ENCODE measurements at places on chromosomes 3 and 15. TPM values are rescaled to one million over a fixed set of nuclear protein-coding genes. Genes with fewer than 3 reads are reported as not detected.
A peak's percentile ranks its signal among the peaks of the same experiment; 100 is the strongest.

DNA sequence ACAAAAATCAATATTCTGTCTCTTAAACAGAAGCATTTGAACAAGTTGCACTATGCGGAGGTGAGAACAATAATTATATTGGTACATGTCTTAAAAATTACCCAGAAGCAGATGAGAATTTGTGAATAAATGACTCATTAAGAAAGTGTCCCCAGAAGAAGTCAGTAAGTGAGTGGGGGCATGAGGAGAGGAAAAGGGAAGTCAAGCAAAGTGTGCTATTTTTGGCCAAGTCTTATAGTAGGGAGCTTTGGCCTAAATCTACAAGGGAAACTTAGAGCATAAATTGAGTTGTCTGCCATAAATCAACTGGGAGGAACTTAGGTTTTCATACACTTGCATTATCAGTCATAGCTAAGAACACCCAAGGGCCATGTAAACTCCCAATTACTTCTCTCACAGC lies 86.9 kb upstream of the SATB1 start:
- H3K36me3 ChIP-seq = peaks cover 41% of the 10 kb centered on the region
- peaks cover 20% of the 10 kb centered on the region for H3K4me1 ChIP-seq
- H3K4me3 ChIP-seq = no peak overlapping the region
- DNase-seq = no peak
- H3K27ac ChIP-seq = peak overlapping the region; percentile 25
- H3K27me3 ChIP-seq = no peaks in the 10 kb centered on the region

- H3K4me1 ChIP-seq = peaks cover 9% of the 10 kb centered on the region
- peaks cover 2% of the 10 kb centered on the region for H3K27me3 ChIP-seq
- H3K4me3 ChIP-seq = no peak overlapping the region
- H3K36me3 ChIP-seq = no peaks in the 10 kb centered on the region
- DNase-seq = no peak
- H3K27ac ChIP-seq = no peak overlapping the region
Observed at GRCh38 chr3:37988931-37989525, 1.6 kb upstream of the VILL start.

- H3K4me3 ChIP-seq = no peak overlapping the region
- H3K27me3 ChIP-seq = no peaks in the 10 kb centered on the region
- no peaks in the 10 kb centered on the region for H3K4me1 ChIP-seq
- DNase-seq = no peak
- H3K27ac ChIP-seq = no peak overlapping the region
Observed at GRCh38 chr3:65024148-65024547, 336.3 kb upstream of the ADAMTS9 start.

DNA sequence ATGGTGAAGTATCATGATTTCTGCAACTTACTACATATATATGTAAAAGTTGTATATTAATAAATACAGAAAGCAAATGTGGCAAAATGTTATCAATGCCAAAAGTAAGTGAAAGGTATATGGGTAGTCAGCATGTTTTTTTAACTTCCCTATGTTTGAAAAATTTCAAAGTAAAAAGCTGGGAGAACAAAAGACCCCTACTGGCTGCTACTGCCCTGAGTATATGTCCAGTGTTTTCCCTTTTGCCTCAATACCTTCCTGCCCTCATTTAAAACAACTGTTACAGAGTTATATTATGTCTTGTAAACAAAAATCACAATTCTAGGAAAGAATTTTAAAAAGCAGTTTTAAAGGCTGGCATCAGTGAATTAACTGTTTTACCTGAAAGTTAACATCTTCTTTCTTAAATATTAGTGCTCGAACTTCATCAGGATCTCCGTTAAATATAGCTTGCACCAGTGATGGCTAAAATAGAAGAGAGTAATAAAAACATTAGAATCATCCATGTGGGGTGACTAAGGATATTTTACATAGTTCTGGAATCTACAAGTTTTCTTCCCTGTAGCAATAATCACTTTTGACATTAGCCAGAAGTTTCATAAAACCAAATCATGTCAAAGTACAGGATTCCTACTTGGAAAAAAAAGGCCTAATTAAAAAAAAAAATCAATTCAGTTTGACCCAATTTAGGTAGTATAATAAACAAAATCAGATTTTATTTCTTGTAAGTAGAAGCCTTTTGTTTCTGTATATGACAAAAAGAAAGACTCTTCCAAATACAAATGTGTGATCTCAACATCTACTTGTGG lies 2.7 kb downstream of the ANKRD28 start:
- no peak for DNase-seq
- H3K4me1 ChIP-seq = peaks cover 62% of the 10 kb centered on the region
- H3K4me3 ChIP-seq = peak overlapping the region; percentile 77
- H3K27ac ChIP-seq = peak overlapping the region; percentile 84
- H3K27me3 ChIP-seq = no peaks in the 10 kb centered on the region

- H3K36me3 ChIP-seq = peaks cover 3% of the 10 kb centered on the region
- H3K27ac ChIP-seq = no peak overlapping the region
- no peaks in the 10 kb centered on the region for H3K27me3 ChIP-seq
- no peak overlapping the region for H3K4me3 ChIP-seq
Observed at GRCh38 chr3:31129241-31129640, 234.8 kb upstream of the GADL1 start.

- peaks cover 43% of the 10 kb centered on the region for H3K36me3 ChIP-seq
- no peaks in the 10 kb centered on the region for H3K27me3 ChIP-seq
- no peak overlapping the region for H3K4me3 ChIP-seq
- peaks cover 4% of the 10 kb centered on the region for H3K4me1 ChIP-seq
- H3K27ac ChIP-seq = no peak overlapping the region
Observed at GRCh38 chr15:49215768-49216739, 46.0 kb downstream of the GALK2 start.

The TMC3 gene
- total RNA-seq = not detected

DNA sequence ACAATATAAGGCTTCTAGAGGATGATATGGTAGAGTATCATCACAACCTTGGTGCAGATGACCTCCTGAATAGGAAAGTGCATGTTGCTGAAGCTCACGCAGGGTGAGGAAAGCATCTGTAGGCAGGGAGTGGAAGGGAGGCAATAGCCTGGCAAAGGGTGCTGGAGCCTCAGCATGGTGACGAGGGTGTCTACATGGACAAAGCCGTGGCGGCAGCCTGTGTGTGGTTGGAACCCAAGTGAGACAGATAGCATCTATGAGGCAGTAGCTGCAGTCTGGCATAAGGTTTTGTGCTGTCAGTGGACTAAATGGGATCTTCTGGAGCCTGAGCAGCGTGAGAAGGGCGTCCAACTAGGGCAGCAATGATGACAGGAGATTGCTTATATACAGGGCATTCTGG lies 132.5 kb downstream of the DLG1 start:
- no peak for DNase-seq
- H3K27me3 ChIP-seq = no peaks in the 10 kb centered on the region
- H3K4me3 ChIP-seq = no peak overlapping the region
- H3K27ac ChIP-seq = no peak overlapping the region
- H3K4me1 ChIP-seq = no peaks in the 10 kb centered on the region

DNA sequence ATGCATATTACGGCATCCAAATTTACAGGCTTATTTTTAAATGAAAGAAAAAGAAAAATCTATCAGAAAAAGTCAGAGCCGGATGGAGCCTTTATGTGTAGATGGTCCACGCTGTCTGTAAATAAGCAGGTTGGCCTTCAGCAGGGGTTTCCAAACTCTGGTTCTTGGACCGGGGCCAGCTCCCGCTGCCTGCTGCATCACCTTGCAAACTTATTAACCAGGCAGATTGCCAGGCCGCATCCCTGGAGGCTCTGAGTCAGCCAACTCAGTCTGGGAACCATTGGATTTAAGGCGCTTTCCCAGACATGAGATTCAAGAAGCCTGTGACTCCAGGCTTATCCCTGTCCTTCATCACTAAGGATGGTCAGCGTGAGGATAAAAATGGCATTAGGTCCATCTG lies 212.4 kb downstream of the OPA1 start:
- H3K27ac ChIP-seq = no peak overlapping the region
- H3K36me3 ChIP-seq = no peaks in the 10 kb centered on the region

DNA sequence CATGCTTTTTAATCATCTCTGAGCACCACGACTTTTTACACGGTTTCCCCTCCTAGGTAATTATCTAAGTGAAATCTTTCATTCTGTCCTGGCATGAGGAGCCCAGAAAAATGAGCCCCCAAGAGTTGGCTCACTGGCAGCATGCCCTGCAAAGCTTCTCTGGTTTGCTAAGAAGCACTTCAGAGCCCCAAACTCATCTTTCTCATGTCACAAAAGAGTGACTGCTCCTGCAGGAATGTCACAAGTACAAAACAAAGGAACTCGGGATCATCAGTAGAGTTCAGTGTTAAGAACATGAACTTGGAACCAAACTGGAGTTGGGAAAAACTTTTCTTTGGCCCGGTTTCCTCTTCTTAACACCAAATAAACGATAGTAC lies 123.9 kb downstream of the FOXB1 start:
- H3K27ac ChIP-seq = peak overlapping the region; percentile 84
- no peaks in the 10 kb centered on the region for H3K36me3 ChIP-seq
- no peak for DNase-seq
- peak overlapping the region; percentile 86 for H3K4me3 ChIP-seq

The CORO2B gene
- total RNA-seq = 0.16 TPM

The ECE2 gene
- total RNA-seq = not detected

DNA sequence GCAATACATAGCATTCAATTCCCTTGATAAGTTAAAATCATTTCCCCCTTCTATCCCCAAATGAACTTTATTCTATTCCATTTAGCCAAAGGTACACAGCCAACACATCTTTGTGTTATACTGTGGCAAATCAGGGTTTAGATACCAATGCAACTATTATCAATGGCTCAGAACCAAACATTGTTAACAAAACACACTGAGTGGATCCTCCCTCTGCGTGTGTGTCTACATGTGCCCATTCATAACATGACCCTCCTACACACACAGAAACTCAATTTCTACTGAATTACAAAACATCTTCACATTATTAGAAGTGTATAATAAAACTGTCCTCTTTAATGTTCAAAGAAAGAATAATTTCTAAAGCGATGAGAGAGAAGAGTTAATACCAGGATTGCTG lies 1.3 kb downstream of the TTBK2 start:
- no peaks in the 10 kb centered on the region for H3K27me3 ChIP-seq
- peak overlapping the region; percentile 99 for H3K4me3 ChIP-seq
- peak overlapping the region; percentile 94 for H3K27ac ChIP-seq
- no peak for DNase-seq
- H3K4me1 ChIP-seq = peaks cover 34% of the 10 kb centered on the region
- no peaks in the 10 kb centered on the region for H3K36me3 ChIP-seq

DNA sequence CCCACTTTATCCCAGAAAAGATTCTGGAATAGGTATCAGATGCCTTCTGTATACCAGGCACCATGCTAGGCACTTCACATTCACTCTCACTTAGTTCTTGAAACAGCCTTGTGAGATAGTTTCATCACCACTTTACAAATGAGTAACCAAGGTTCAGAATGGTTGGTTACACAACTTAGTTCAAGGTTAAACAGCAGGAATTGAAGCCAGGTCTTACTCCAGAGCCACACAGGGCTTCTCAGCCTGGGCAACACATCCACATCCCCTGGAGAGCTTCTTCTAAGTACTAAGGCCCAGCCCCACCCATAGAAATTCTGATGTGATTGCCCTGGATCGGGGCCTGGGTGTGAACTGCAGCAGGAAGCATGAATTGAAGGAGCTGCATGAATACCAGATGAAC lies 18.6 kb downstream of the WHAMM start:
- H3K36me3 ChIP-seq = peaks cover 67% of the 10 kb centered on the region
- no peak overlapping the region for H3K4me3 ChIP-seq
- DNase-seq = peak; percentile 47
- no peaks in the 10 kb centered on the region for H3K27me3 ChIP-seq
- H3K27ac ChIP-seq = no peak overlapping the region

- peak; percentile 93 for DNase-seq
- H3K4me3 ChIP-seq = peak overlapping the region; percentile 73
- H3K27me3 ChIP-seq = no peaks in the 10 kb centered on the region
- peaks cover 27% of the 10 kb centered on the region for H3K36me3 ChIP-seq
Observed at GRCh38 chr15:31472636-31473384, 146.2 kb downstream of the KLF13 start.

DNA sequence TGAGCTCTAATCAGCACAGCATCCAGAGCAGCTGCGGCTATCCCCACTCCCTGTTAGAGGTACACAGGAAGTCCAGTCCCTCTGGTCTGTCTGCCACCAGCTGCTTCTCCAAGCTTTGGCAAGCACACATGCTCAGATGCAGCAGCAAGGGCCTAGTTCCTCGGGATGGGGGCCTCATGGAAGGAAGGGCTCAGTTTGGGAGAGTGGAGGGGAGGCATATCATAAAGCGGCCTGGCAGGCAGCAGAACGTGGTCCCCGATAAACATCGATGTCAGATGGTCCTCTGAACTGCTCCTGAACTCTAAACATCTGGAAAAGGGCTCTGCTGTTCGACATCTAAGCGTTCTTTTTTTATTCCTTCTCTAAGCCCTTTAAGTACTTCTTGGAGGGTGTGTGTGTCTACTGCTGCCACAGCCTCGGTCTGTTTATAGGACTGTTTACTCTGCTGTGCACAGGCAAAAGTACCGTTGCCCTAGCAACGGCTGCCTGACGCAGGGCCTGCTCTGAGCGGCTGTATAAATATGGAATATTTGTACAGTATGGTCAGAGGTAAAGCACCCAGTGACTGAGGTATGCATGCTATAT lies 74.6 kb downstream of the PRICKLE2 start:
- H3K27me3 ChIP-seq = no peaks in the 10 kb centered on the region
- H3K27ac ChIP-seq = no peak overlapping the region
- no peak overlapping the region for H3K4me3 ChIP-seq
- H3K4me1 ChIP-seq = no peaks in the 10 kb centered on the region
- H3K36me3 ChIP-seq = no peaks in the 10 kb centered on the region

The RTP3 gene
- not detected for total RNA-seq

GRCh38 chr3:179098388-179099077 lies 26.9 kb upstream of the ZMAT3 start:
- no peak overlapping the region for H3K4me3 ChIP-seq
- peaks cover 8% of the 10 kb centered on the region for H3K27me3 ChIP-seq
- H3K4me1 ChIP-seq = no peaks in the 10 kb centered on the region

The FANCD2OS gene
- total RNA-seq = not detected

The SMARCC1 gene
- 148 TPM for total RNA-seq

DNA sequence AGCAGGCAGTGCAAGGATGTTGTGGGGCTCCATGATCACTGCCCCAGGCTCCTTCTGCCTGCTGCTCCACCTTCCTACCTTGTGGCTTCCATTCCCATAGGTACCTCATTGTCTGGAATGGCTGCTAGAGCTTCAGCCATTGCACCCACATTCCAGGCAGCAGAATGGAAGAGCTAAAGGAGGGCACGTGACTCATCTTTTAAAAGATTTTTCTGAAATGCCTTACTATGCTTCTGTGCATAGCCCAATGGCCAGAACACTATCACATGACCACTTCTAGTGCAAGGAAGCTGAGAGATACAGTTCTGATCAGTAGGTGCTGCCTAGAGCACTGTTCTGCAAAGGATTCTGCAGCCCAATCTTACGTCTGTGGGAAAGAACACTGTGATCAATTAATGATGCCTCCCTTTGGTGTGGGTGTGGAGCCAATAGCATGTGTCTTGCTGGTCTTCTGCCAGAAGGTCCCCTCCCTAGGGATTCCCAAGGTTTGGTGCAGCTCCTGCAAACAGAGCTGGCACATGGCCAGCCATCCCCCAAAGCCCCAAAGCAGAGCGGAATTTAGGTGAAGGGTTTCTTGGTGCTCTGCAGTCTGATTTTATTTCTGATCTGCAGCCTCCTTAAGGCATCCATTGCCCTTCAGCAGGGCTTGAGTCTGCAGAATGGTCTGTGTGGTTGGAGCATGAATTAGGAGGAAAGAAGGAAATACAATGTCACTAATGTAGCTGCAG lies 34.4 kb downstream of the SPSB4 start:
- peaks cover 5% of the 10 kb centered on the region for H3K27me3 ChIP-seq
- H3K4me1 ChIP-seq = no peaks in the 10 kb centered on the region
- no peak overlapping the region for H3K4me3 ChIP-seq
- no peak for DNase-seq
- no peaks in the 10 kb centered on the region for H3K36me3 ChIP-seq
- no peak overlapping the region for H3K27ac ChIP-seq

All from activated CD4-positive, alpha-beta T cell treated with anti-CD3 and anti-CD28 coated beads, Interleukin-2, amount 10 ng/mL, durations not matched to agents 24 days and 14 days (primary cell).